Stimulated activated CD4-positive, alpha-beta T cell treated with anti-CD3 and anti-CD28 coated beads, Interleukin-15, amount 100 ng/mL, for 24 hours (primary cell): ENCODE measurements at places on chromosomes 6 and 20.

DNA sequence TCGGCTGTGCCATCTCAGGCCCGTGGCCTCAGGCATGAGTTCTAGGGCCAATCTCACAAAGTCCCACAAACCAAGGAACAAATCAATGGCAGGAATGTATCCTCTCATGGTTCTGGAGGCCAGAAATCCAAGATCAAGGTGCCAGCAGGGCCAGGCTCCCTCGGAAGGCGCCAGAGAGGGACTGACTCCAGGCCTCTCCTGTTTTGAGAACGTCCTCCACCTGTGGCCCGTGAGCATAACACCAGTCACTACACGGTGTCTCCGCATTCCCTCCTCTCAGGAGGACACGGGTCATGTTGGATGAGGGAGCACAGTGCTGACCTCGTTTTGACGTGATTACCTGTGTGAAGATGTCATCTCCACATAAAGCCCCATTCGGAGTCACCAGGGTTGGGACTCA is 45.0 kb upstream of the SMOC2 start:
- no peak for DNase-seq

DNA sequence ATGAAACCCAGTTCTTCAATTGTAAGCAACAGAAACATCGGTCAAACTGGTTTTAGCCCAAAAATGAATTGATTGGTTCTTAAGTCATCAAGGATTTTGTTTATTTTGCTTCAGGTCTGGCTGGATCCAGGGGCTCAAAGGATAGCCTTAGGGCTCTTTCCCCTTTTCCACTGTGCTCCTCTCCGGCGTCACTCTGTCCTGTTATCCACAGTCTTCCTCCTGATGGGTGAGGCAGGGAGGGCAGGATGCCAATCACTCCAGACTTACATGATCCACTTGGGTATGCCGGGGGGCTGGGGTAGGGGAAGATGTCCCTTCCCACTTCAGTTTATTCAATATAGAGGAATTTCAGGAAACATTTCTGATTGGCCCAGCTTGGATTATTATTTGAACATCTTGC is 40.0 kb downstream of the PLAGL2 start:
- no peak for DNase-seq

DNA sequence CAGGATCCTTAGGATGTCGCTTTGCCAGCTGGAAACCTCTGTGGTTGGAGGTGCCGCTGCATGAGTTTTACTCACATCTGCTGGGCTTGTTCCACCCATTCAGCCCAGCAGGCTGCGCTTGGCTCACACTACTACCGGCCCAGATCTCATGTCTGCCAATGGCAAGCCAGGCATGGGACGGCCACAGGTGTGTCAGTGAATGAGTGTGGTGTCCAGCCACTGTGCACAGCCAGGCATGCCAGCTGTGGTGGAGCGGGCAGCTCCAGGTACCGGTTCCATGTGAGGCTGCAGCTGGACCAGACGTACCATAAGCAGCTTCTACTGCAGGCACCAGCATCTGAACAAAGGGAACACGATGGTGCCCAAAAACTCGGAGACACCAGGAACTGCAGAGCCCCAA is 33.1 kb upstream of the ASF1A start:
- no peak for DNase-seq

DNA sequence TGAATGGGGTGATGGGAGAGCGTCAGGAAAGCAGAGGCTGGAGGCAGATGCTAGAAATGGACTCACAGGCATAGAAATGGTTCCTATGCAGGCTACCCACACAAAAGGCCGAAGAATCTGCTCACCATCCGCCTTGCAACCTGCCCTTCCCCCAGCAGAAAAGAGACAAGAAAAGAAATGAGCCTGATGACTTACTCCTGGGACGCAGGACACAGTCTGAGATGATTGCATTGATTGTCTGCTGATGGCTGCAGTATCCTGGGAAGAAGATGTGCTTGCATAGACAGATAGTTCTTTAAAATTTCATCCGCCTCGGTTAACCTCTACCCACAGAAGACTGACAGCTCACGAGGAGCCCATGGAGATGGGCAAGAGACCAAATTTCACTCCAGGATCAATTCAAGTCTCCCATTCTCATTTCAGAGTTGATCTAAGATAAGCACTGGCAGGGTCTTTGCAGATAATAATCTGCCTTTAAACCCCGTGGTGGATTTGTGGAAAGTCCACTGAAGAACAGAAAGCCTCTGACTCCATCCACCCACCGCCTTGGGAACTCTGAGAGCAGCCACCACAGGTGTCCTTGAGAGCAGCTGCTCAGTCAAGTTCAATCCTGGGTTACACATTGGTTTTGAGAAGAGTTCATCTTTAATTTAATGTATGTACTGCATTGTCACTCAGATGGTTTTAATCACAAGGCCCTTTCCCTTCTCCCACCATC is 7.2 kb downstream of the AGPAT4 start:
- no peak for DNase-seq

DNA sequence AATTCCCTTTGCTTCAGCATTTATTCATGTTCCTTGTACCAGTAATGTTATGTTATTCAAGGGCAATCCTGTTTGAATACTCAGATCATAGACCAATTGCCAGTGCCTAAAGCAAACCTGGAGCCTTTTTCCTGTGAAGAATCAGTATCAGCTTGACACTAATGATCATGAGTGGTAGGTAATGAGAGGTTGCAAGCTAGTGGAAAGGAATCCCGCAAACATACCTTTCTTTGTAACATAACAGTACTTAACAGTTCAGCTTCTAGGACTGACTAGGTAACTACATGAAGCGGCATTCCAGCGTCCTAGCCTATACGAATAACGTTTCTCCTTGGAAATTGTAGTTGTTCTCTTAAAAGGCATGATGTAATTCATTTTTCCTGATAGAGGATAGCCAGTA is 253.7 kb downstream of the TMEM242 start:
- DNase-seq = no peak

GRCh38 chr6:2144210-2144609 is 101.2 kb downstream of the GMDS start:
- no peak for DNase-seq

GRCh38 chr6:77123527-77123926 is 339.8 kb downstream of the HTR1B start:
- no peak for DNase-seq

- no peak for DNase-seq
Observed at GRCh38 chr20:63544958-63545516, 2.5 kb downstream of the SRMS start.

DNA sequence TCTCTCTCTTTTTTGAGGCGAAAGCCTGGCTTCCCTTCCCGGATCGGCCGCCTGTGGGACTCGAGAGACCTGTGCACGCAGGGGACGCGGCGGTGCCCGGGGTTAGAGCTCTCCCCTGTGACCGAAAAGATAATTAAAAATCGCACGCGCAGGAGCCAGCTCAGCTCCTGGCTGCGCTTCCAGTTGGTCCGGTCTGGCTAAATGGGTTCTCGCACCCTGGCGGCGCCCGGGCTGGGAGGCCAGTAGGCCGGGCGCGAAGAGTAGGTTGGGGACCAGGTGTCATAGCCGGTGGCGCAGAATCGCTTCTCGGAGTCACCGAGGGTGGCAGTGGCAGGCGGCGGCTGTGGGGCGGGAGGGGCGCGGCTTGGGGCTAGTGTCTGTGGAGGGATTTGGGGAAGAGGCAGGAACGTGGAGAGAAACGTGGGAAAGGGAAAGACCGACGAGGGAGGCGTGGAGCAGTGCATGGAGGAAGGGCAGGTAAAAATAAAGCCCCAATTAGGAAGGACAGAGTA is 41.9 kb upstream of the SUPT3H start:
- peak; percentile 80 for DNase-seq

- no peak for DNase-seq
Observed at GRCh38 chr6:70552974-70553373, 13.8 kb upstream of the SDHAF4 start.

GRCh38 chr20:62208795-62209755 is 11.0 kb downstream of the HRH3 start:
- no peak for DNase-seq

DNA sequence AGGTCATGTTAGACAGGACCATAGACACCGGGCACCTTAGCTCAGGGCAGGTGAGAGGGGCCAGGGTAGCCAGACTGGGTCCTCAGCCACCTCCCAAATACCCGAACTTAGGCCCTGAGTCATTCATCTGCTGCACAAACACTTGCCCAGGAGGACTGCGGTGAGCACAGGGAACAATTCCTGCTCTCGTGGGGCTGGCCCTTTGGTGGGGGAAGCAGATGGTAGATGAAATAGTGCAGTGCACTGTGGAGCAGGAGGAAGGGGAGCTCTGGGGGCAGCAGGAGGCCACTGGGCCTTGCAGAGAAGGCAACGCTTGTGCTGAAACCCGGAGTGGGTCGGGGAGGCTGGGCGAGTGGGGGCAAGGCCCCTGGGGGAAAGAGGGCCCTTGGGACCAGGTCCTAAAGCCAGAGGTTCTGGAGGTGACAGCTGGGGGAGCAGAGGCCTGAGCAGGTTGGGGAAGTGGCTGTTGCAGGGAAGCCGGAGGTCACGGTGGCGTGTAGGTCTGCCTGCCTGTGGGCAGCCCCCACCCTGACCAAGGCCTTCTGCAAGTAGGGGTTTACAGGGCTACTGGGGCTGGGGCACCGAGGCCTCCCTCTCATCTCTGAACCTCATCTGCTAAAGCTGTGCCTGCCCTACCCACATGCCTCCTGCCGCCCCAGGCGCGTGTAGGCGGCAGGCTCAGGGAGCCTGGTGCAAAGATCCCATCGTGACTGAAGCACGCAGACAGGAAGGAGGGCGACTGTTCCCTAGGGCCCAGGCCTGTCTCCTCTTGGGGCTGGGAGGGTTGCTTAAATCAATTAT is 4.7 kb upstream of the NPBWR2 start:
- no peak for DNase-seq

- no peak for DNase-seq
Observed at GRCh38 chr20:15498926-15499325, 1074.3 kb downstream of the KIF16B start.

GRCh38 chr6:96156425-96156824 is 140.7 kb downstream of the FUT9 start:
- DNase-seq = no peak

DNA sequence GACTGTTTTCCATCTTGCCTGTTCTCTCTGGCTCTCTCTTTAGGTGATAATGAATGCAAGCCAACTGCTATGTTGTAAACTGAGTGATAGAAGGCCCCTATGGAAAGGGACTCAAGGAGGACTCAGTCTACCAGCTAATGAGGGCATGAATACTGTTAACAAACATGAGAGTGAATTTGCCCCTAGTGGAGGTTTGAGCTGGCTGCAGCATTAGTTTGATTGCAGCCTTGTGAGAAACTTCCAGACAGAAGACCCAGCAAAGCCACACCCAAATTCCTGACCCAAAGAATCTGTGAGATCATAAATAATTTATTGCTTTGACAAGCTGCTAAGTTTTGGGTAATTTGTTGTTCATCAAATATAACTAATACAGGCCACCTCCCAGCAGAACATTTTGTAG is 50.0 kb upstream of the PLCB1 start:
- DNase-seq = no peak

- DNase-seq = no peak
Observed at GRCh38 chr6:94300424-94301144, 881.2 kb upstream of the EPHA7 start.

DNA sequence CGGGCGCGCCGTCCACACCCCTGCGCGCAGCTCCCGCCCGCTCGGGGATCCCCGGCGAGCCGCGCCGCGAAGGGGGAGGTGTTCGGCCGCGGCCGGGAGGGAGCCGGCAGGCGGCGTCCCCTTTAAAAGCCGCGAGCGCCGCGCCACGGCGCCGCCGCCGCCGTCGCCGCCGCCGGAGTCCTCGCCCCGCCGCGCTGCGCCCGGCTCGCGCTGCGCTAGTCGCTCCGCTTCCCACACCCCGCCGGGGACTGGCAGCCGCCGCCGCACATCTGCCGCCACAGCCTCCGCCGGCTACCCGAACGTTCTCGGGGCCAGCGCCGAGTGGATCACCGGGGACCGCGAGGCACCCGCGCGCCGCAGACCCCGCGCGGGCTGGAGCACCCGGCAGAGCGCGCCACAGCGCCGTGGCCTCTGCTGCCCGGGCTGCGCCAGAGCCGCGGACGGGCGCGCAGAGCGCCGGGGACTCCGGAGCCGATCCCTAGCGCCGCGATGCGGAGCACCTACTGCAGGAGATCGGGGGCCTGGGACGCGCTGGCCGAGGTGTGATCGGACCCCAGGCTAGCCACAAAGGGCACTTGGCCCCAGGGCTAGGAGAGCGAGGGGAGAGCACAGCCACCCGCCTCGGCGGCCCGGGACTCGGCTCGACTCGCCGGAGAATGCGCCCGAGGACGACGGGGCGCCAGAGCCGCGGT is at the start of gene BMP2:
Gene BMP2, plus strand, starts transcription at position 151 of the 692 bp plus-strand sequence. CDS start 2,441 bp downstream, outside the sequence.
- DNase-seq = peak; percentile 20

DNA sequence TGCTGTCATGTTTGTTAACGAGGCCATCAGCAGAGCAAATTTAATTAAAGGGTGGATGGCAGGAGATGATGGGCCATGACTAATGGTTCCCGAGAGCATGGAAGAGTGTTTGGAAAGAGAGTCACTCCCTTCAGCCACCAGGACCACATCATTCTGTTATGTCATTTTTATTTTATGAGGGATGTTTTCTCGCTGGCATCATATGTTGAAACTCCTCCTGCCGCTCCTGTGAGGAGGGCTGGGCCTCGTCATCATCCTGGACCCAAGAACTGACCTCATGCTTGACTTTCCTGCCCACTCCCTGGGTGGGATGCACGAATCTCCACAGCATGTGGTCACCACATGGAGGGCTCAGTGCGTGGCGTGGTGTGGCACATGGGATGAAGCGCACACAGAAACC is 86.4 kb upstream of the FRMD1 start:
- no peak for DNase-seq

DNA sequence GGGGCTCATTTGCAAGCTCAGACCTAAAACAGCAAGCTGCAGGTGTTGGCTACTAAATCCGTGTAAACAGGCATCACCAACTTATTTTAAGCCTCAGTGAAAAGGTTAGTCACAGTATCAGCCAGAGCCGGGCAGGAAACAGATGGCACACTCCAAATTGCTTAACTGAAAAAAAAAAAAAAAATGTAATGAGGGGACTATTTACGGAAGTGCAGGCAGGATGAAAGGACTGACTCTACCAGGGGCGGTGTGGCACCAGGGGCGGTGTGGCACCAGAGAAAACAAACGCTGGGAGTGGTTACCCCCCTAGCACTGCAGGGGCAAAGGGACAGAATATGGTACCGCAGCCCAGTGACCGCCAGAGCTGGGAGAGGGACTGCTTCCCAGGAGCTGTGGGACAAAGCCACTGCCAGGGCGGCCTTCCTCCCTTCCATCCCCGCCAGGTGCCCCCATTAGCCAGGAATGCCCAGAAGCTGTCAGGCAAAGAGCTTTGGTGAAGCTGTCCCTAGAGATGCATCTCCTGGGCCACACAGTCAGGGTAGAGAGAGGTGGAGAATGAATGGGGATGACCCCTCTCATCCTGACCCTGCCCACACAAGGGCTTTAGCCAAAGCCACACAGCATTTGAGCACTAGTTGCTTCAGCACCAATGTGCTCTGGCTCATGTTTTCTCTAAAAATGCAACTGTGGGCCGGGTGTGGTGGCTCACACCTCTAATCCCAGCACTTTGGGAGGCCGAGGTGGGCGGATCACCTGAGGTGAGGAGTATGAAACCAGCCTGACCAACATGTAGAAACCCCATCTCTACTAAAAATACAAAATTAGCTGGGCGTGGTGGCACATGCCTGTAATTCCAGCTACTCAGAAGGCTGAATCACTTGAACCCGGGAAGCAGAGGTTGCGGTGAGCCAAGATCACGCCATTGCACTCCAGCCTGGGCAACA is 39.6 kb upstream of the GFOD1 start:
- peak; percentile 12 for DNase-seq

- DNase-seq = no peak
Observed at GRCh38 chr20:16486532-16486931, 86.7 kb downstream of the KIF16B start.
